Activated T-cell treated with anti-CD3 and anti-CD28 coated beads, Interleukin-2, amount 50 U/mL, for 4 hours (primary cell): ENCODE measurements at places on chromosomes 6 and 20. TPM values are rescaled to one million over a fixed set of nuclear protein-coding genes. Genes with fewer than 3 reads are reported as not detected.

DNA sequence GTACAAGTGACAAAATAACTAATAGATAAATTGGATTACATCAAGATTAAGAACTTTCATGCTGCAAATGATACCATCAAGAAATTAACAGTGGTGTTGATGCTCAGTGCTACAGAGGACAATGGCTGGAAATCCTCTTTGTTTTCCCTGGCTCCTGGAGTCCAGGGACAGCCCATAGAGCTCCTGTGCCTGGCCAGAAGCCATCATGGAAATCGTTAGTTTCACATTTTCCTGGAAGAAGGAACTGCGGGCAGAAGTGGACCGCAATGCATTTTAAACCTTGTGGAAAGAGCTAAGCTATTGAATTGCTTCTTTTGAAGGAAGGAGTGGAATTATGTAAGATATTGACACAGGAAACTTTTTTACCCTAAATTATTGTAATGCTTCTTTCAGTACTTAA, 276.0 kb downstream of the GJA1 start:
- DNase-seq = no peak

The CYP24A1 gene
- total RNA-seq = not detected

GRCh38 chr6:18166312-18167036, 11.3 kb downstream of the KDM1B start:
- DNase-seq = no peak

The APCDD1L gene
- not detected for total RNA-seq

DNA sequence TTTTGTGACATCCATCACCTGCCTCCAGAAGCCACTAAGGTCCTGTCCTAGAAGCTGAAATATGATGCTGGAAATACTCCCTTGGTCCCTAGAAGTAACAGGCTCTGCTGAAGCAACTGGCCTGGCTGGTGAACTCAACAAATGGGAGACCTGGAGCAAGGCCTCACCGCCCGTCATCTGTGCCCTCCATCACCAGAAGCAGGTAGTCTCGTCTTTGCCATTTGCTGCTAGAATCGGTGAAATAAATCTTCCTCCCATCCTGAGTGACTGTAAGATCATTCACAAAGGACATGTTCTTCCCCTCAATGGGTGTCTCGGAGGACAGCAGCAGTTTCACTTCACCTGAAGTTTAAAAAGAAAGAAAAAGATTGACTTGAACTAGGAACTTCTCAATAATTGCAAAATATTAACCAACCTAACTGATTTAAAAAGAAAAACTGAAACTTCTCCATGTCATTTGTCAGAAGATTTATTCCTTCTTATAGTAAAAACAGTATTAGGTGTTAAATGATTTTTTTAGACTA, 21.0 kb downstream of the CST7 start:
- no peak for DNase-seq

GRCh38 chr6:74570044-74570443, 635.8 kb downstream of the COL12A1 start:
- DNase-seq = no peak

GRCh38 chr6:33343953-33344611, 26.5 kb upstream of the ZBTB22 start:
- peak; percentile 43 for DNase-seq
